Sigmoid colon (tissue), 7 donors: ENCODE measurements at places on chromosomes 4 and X. TPM values are rescaled to one million over a fixed set of nuclear protein-coding genes. Genes with fewer than 3 reads are reported as not detected.

DNA sequence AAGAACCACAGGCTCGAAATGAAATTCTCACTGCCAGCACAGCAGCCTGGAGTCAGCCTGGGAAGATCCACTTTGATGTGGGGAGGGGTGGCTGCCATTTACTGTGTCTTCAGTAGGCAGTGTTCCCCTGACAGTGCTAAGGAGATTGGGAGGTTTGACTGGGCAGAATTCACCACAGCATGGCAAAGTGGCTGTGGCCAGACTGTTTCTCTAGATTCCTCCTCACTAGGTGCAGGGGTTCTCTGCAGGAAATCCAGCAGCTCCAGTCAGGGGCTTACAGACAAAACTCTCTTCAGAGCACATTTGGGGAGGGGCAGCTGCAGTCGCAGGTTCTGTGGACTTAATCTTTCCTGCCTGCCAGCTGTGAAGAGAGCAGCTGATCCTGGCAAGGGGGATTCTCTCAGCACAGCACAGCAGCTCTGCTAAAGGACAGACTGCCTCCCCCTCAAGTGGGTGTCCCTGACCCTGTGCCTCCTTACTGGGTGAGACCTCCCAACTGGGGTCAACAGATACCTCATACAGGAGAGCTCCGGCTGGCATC lies 1174.0 kb downstream of the RAPGEF2 start:
- H3K4me3 ChIP-seq = no peak overlapping the region
- no peak for DNase-seq
- no peaks in the 10 kb centered on the region for H3K27me3 ChIP-seq
- no peak overlapping the region for H3K27ac ChIP-seq

DNA sequence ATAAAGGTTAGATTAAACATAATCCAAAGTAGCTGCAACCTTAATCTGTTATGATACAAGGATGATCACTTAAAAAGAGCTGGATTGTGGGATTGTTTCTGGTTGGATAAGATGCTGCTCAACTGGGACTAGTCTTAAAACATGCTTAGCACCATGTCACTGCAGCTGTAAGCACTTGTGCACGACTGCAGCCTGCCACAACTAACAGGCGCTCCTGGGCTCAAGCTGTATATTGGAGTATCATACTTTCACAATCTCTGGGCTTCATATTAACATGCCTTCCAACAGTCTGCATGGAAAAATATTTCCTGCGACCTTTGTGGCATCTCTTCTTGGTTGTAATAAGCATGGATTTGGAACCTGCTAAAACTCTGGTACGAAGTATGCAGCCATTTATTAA lies 493.0 kb upstream of the PITX2 start:
- no peaks in the 10 kb centered on the region for H3K36me3 ChIP-seq
- no peaks in the 10 kb centered on the region for H3K27me3 ChIP-seq
- H3K27ac ChIP-seq = no peak overlapping the region

GUCY2F gene
- total RNA-seq = not detected

MAGEA4 gene
- total RNA-seq = not detected

IL21 gene
- not detected for total RNA-seq
